NCI-H2081 (cell line): ENCODE measurements at places on chromosomes 6 and 20.

- DNase-seq = no peak
Observed at GRCh38 chr6:152575161-152575560, 62.0 kb downstream of the SYNE1 start.

DNA sequence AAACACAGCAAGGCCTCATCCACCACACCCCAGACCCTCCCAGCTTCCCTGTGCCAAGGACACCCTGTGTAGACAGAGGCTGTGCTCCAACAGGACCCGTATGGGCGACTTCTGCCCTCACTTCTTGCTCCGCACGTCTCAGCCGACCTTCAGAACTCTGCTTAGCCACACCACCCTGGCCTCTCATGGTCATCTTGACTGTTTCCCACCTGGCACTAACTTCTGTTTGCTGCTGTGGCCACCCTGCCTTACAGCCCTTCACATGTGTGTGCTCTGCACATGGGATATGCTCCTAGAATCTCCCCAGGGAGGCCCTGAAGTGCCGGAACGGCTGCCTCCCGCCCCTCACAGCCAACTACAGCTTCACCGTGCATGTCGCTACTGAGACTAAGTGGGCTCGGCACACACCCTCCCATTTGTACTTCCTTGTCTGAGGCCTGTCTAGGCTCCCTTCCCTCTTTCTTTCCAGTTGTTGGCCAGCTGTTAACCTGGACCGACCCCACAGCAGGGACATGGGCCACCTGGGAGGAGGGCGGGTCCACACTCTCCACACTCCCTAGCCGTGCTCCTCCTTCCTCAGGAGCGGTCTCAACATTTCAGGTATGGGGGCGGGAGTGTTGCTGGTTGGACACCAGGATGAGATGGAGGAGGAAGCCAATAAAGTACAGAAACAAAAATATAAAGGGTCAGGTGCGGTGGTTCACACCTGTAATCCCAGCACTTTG lies 69.6 kb downstream of the PYGB start:
- no peak for DNase-seq

- no peak for DNase-seq
Observed at GRCh38 chr6:82739303-82739702, 326.3 kb downstream of the UBE3D start.

GRCh38 chr6:151004383-151005024 lies 139.0 kb downstream of the MTHFD1L start:
- peak; percentile 57 for DNase-seq

DNA sequence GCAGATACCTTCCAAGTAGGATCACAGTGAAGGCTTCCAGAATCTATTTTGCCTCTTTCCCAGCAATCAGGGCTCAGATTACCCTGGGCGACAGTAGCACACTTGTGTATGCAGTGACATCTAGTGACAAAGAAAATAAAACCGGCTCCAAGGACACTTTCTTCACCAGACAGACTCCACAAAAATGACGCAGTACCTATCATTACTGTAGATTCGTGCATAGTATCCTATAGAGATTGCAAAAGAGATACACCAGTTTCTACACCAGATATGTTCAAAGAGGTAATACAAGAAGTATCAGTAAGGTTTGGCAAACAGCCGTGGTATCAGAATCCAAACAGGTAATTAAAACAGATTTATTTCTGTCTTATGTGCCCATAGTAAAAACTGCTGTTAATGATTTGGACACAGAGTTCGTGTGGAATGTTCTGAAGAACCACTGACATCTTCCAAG lies 600.4 kb upstream of the JAG1 start:
- DNase-seq = peak; percentile 67

DNA sequence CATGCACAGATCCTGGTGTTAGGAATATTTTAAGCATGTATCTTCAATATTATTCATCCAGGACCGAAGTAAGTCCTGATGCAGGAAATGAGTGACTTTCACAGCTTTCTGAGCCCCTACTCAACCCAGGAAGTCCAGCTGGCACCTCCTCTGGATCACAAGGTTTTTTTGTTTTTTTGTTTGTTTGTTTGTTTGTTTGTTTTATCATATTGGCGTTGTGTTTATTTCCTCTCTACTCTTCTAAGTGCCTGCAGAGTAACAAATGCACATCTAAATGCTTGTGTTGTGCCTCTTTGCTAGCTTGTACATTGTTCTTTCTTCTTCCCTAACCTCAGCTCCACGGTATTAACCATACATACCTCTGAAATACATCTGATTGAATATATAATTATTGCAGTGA lies 594.3 kb upstream of the ADGRB3 start:
- no peak for DNase-seq

GRCh38 chr20:44811150-44811685 lies 872 bp upstream of the RIMS4 start:
- no peak for DNase-seq

GRCh38 chr6:135813401-135813800 lies 38.1 kb upstream of the PDE7B start:
- no peak for DNase-seq

- DNase-seq = no peak
Observed at GRCh38 chr20:62550087-62550632, 74.4 kb upstream of the GATA5 start.

GRCh38 chr6:77231438-77232305 lies 231.6 kb downstream of the HTR1B start:
- DNase-seq = no peak

DNA sequence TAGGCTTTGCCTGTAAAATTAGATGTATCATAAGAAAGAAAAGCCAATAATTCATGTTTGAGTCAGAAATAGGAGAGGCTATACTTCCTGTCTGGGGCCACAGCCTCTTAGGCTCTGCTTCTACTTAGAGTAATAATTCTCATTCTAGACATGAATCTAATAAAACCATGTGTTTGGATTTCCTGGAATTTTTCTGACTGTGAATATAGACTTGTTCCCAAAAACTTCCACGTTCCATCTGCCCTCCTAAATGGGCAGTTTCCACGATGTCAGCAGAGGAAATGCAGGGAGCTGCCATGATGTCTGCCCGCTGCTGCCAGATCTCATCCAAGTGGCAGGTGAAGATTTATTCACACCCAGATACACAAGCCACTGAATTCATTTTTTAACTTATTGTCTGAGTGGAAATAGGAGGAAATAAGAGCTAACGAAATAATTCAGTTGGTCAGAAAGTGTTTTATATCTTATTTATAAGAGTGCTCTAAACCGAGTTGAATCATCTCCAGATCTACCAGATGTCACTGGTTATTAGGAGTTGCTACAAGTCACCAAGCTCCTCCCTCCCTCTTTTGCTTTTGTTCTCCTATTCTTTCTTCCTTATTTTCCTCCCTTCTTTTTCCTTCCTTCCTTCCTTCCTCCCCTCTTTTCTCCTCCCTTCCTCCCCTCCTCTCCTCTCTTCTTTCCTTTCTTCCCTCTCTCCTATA lies 69.3 kb downstream of the ALDH8A1 start:
- DNase-seq = no peak

DNA sequence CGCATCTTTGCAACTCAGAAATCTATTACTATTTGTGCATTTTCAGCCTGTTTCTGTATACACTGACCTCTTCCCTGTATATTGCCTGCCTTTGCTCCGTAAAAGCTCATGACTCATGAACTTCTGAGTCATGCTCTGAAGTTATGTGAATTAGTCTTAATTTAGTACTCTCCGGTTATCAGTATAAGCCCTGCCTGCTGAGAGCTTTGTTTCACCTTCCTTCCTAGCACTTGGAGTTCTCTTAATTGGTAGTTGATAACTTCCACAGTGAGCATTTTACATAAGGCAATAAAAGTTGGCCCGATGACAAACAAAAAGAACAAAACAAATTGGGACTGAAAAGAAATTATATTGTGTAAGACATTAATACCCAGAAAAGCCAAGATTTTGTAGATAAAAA lies 231.4 kb downstream of the GJA1 start:
- no peak for DNase-seq

GRCh38 chr6:165077876-165078275 lies 231.5 kb downstream of the C6orf118 start:
- no peak for DNase-seq

GRCh38 chr20:33654680-33655161 lies 7.4 kb upstream of the C20orf144 start:
- no peak for DNase-seq

- DNase-seq = no peak
Observed at GRCh38 chr20:62642666-62643520, 590 bp downstream of the SLCO4A1 start.

DNA sequence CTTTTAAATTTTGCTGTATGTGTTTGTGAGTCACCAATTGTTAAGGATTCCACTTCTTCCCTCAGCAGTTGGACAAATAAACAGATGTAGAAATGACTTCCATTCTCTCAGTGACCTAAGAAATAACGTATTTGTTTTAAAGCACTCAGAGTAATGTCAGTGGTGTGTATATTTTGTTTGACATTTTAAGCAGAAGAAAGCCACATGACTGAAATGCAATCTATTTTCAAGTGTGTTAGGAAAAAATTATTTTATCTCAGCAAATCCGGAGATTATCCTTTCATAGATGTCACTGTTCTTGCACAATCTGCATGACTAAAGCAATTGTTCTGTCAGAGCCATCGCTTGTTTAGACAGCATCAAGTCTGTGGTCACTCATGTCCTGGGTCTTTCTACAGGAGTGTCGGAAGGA lies 77.1 kb downstream of the JAG1 start:
- DNase-seq = no peak

DNA sequence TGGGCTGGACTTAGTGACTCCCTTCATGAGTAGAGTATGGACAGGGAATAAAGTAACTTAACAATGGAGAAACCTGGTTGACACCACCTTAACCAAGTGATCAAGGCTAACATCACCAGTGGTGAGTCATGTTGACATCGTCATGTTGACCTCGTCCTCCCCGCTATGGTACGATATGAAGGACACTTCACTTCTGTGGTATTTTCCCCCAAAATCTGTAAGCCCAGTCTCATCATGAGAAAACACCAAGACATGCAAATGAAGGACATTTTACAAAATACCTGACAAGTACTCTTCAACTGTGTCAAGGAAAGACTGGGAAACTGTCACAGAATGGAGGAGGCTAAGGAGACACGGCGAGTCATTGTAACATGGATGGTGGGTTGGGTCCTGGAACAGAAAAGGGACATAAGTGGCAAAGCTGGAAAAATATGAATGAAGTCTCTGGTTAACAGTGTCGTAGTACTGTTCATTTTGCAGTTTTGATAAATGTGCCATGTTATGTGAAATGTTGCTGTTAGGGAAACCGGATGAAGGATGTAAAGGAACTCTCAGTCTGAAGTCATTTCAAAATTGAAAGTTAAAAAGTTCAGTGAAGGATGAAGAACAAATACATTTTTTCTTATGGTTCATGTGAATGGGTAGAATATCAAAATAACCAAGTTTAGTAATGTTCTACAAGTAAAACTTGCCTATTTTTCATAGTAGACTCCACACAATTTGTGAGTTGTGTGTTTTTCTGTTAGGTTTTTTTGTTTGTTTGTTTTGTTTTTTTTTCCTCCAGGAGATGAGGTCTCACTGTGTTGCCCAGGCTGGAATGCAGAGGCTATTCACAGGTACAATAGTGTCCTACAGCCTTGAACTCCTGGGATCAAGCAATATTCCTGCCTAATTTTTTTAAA lies 247.5 kb downstream of the TMEM242 start:
- DNase-seq = no peak

- no peak for DNase-seq
Observed at GRCh38 chr6:71083308-71083820, 126.5 kb upstream of the B3GAT2 start.

DNA sequence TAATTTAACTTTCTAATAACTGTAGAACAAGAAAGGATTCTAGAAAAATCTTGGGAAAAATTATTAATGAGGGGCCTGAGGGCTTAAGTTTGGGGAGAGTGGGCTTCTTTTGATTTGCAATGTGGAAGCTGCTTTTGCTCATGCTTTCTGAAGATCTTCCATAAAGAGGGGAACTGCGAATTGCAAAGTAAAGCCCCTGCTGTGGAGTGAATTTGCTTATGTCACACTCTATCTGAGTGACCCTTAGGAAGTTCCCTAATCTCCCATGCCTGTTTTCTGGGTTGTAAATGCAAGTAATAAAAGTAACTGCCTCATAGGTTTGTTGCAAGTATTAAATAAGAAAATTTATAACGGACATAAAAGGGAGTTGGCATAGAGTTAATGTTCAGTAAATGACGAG lies 301.2 kb downstream of the PLCB1 start:
- DNase-seq = no peak

DNA sequence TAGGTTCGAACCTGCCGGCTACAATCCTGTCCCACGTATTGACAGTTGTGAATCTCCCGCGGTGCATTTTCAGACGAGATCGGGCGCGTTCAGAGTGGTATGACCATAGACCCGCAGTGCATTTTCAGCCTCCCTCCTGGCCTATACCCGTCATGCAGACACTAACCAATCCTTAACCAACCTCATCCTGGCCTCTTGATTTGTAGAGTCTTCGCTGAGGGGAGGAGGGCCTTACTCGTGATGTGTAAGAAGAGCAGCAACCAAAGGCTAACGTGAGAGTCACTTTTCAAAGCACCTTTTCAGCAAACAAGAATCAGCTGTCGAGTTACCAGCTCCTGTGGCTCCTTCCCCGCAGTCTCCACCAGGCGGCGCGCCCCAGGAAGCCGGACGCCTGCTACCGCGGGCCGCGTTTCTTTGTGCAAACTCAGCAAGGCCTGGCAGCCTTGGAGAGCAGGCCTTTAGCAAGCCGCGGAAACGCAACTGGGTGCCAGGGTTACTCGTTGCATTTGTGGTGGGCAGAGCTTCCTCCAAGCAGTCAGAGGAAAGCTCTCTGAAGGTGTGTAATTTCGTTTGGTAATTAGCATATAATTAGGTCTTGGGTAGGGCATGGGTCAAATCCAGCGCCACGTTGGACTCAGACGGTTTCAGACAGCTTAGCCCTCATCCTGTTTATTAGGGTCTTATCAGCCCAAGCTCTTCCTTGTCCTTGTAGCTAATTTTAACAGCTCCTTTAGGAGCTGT lies 139.8 kb downstream of the OR2B2 start:
- peak; percentile 87 for DNase-seq

DNA sequence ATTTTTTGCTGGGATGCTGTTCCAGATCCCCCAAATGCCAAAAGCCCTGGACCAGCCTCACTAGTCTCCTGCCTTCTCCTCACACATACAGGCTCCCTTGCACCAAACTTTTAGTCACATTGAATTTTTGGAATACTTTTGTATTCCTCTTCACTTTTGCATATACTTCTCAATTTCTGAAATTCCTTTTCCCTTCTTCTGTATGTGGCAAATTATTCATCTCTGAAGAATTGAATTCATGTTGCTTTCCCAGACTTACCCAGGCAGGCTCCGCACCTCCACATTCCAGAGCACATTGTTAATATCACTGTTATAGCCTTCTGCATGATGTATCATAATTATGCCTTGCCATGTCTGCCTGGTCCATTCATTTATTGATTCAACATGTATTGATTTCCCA lies 255.3 kb upstream of the POU3F2 start:
- DNase-seq = no peak

- no peak for DNase-seq
Observed at GRCh38 chr20:53274365-53274764, 302.2 kb downstream of the TSHZ2 start.

- no peak for DNase-seq
Observed at GRCh38 chr6:134098276-134098675, 45.9 kb upstream of the SLC2A12 start.
